Esophagus mucosa (tissue), 1 donor: ENCODE measurements at places on chromosomes 7 and 10.

- peak; percentile 54 for ATAC-seq
Measured at GRCh38 chr10:29951441-29951931, 107.9 kb downstream of the JCAD start.

DNA sequence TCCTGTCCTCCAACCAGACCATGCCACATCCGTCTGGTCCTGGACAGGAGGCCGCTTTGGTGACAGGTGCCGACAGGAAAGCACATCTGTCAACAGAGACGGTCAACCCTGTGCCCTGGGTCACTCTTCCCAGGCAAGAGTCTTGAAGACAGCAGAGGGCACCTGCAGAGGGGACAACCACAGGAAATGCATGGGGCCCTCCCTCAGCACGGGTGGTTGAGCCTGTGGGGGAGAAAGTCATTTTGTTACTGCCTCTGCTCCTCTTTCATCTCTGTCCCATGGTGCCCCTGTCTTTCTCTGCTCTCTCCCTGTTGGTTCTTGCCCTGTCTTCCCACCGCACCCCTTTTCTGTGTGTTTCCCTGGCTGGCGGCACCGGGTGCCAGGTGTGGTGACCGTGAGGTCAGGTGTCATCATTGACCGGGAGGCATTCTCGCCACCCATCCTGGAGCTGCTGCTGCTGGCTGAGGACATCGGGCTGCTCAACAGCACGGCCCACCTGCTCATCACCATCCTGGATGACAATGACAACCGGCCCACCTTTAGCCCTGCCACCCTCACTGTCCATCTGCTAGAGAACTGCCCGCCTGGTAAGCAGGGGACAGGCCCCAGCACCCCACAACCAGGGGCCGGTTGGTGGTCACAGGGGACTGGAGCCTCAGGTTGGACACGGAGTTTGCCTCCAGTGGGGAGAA, 17.6 kb upstream of the VSIR start:
- ATAC-seq, result peak; percentile 11

DNA sequence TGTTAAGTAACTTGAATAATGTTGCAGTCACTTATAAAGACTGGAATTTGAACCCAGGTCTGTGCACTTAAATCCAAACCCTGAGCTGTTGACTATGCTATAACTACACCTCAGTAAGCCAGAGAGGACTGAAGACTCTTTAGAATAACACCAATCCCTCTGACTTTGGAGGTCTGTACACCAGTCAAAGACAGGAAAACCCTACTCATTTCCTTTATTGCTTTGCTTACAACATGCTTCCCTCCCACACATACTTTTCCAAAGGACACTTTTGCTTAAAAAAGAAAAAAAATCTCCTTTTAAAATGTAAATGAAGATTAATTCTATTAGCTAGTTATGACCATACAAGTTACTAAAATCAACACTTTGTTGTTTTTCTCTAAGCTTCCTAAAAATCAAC, 184.7 kb upstream of the KCTD7 start:
- no peak for ATAC-seq

- ATAC-seq, result no peak
Measured at GRCh38 chr7:22900101-22900500, 77.5 kb upstream of the TOMM7 start.

- no peak for ATAC-seq
Measured at GRCh38 chr10:29470843-29471543, 163.8 kb downstream of the SVIL start.

GRCh38 chr10:13396369-13396768, 48.3 kb upstream of the SEPHS1 start:
- no peak for ATAC-seq

- ATAC-seq, result no peak
Measured at GRCh38 chr10:110444004-110444337, 53.7 kb upstream of the DUSP5 start.

DNA sequence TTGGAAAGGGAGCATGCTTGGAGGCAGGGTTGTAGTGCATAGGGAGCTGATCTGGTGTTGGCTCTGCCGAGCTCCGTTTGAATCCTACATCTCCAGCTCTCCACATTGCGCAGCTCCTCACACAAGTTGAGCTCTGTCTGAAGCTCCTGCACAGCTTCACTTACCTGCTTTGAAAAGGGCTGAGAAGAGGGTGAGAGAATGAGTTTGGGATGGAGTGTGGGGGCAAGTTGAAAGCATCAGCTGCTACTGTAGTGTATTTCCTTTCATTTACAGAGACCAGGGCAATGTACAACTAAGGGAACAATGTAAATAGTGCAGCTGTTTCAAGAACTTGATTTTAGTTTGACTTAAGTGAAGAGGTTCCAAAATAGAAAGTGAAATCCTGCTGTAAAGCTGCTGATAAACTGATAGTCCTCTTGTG, 88.5 kb downstream of the VTI1A start:
- no peak for ATAC-seq

- ATAC-seq, result no peak
Measured at GRCh38 chr10:122243550-122243949, 27.5 kb upstream of the BTBD16 start.

DNA sequence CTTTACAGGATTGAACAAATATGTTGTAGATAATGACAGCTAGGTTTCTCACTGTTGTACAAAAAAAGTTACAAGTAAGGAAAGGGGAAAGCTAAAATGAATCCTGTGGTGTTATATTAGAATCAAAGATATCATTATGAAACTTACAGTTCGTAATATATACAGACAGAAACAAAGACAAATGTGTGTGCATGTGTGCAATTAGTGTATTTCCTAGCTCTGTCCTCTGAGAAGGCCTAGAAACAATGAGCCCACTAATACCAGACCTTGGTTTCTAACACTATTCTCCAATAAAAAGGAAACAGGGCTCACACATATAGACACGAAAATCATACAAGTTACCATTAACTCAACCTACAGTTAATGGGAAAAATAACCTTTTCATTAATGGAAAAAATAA, 8.0 kb downstream of the KDM7A start:
- ATAC-seq, result no peak

- ATAC-seq, result no peak
Measured at GRCh38 chr10:76230921-76231285, 799.5 kb downstream of the LRMDA start.

- no peak for ATAC-seq
Measured at GRCh38 chr7:100670074-100670473, 3.5 kb upstream of the GNB2 start.

DNA sequence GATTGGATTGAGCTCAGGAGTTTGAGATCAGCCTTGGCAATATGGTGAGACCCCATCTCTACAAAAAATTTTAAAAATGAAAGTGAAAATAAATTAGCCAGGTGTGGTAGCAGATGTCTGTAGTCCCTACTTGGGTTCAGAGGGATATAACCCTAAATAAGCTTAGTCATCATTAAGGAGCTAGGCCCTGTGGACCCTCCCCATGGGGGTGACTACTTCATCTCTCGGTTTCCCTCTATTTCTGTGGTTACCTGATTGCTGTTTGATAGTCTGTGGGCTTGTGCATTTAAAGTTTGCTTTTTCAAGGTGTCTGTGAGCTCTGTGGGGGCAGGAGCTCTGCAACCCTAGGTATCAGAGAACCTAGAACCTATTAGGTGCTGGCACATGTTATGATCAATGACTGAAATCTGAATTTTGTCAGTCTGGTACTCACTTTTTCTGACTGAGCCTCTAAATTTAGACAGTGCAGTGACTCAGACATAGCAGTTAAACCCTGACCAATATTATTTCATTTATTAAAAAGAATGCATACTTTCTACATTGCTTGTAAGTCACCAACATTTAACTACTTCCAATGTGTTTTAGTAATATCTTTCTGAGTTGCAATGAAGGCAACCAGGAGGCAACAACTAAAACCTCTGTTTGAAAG, 8.1 kb upstream of the CUZD1 start:
- ATAC-seq, result no peak

DNA sequence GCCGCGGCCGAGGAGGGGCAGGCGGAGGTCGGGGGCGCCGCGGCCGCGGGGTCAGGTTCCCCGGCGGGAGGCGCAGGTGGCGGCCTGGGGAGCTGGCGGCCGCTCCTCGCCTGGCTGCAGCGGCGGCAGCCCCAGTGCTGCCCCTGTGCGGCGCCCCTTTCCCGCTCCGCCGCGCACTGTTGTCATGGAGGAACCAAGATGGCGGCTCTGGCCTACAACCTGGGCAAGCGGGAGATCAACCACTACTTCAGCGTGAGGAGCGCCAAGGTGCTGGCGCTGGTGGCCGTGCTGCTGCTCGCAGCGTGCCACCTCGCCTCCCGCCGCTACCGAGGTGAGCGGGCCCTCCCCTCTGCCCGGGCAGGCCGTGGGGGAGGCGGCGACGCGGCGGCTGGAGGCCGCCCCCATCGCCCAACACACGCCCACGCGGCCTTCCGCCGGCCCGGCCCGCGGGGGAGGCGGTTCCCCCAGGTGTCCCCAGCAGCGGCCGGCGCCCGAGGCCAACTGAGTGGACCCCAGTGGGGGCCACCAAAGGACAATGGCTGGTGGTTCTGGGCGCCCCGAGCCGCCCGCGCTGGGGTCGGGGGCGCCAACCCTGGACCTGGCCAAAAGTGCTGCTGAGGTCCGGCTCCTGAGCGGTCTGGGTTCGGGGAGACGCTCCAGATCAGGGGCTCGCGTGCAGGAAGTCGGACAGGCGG, 425 bp downstream of the CASD1 start:
- ATAC-seq, result peak; percentile 80

DNA sequence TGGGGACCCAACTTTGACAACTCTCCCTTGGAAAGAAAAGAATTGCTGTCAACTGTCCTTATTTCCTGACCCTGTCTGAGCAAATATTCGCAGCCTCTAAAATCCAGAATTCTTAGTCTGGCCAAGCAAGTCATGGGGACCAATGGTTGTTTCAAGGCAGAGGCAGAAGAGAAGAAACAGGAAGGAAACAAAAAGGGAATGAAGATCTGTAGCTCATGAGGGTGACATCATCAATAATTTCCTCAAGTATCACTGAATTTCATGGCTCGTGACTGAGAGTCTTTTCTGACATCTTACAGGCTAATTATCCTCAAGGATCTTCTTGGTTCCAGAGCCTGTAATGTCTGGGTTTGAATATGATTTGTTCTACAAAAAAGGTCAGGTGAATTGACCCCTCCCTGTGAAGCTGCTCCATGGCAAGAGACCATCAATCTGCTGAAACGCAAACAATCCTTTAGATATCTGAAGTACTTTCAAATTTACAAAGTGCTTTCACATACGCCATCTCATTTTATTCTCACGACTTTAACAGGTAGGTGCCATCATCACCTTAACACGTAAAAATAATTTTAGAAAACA, 5.8 kb downstream of the CDK6 start:
- no peak for ATAC-seq

- no peak for ATAC-seq
Measured at GRCh38 chr10:49278497-49278981, 20.4 kb upstream of the C10orf71 start.

DNA sequence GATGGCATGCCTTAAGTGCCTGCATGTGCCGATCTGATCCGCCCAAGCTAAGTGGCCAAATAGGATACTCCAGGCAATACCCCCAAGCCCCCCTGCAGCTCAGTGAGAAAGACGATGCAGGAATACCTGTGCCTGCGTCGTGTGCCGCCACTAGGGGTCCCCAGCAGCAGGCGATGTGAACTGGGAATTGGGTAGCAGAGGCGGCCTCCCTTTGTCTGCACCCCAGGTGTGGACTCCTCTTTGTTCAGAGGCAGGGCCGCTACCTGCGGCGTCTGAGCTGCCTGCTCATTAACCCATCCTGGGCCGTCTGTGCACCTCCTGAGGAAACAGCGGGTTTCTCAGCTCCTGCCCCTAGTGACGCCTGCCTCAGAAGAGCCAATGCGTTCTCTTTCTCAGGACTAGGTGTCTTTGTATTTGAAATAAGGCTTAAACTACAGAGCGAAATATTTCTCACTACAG, 4.8 kb upstream of the CHN2 start:
- peak; percentile 67 for ATAC-seq

GRCh38 chr10:1048349-1048731, 579 bp downstream of the IDI1 start:
- ATAC-seq, result peak; percentile 5

DNA sequence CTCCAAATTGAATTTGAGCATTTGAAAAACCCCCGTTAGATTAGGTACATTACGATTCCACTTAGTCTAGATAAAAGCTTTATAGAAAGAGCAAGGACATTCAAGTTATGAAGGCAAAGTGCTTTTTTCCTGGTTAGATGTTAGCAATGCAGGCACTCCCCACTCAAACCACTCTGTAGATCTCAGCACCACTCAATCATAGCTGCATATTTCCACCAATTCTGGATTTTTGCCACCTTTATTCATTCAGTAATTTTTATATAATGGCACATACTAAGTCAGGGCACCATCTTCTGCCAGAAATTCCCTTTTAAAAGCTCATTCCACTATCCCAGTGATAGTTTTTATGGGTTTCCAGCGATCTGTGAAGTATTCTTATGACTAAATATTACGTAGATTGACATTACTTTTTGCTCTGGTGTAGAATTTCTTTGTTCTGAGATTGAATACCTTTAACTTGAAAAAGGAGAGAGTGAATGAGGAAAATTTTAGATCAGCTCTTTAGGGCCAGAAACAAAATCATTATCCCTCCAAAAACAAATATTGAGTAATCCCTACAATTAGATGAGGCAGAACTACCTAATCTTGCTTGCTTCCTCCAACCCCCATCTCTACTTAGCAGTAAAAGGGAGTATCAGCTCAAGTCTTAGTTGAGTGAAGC, 51.6 kb downstream of the RNLS start:
- ATAC-seq, result no peak

DNA sequence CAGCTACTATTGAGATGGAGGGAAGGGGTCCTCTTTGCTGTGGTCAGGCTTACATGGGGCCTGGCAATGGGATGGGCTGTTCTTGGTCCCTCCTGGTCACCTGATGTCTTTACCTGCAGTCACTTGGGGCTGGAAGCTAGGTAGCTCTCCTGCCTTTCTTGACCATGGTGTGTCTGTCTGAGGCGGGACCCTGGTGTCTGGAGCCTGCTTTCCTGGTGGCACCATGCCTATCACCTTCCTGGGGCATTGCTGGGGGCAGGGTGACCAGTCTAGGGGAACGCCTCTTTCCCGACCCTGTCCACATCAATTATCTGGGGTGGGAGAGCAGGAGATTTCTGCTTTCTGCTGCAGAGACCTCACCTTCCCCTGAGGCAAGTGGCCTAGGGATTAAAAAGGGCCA, 55.6 kb downstream of the ARHGAP22 start:
- ATAC-seq, result no peak

GRCh38 chr7:191105-191980, 1.0 kb upstream of the FAM20C start:
- peak; percentile 34 for ATAC-seq

GRCh38 chr7:29421010-29421956, 142.4 kb upstream of the PRR15 start:
- no peak for ATAC-seq

- no peak for ATAC-seq
Measured at GRCh38 chr7:12294701-12295100, 83.6 kb downstream of the TMEM106B start.

DNA sequence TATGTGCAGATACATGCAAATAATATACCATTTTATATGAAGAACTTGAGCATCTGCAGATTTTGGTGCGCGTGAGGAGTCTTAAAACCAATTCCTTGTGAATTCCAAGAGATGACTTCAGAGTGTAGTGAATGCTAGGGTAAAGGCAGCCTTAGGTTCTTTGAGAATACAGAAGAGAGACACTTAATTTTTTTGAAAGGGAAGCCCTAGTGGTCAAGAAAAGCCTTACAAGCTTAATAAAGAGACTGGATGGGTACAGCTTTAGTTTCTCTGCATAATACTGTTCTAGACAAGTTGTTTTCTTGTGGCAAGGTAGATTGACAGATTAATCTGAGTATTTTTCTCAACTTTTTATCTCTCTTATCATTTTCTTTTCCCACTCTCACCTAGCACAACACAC, 636.5 kb downstream of the DNAJB9 start:
- ATAC-seq, result no peak

GRCh38 chr10:32104622-32105509, 48.6 kb upstream of the KIF5B start:
- ATAC-seq, result no peak

- ATAC-seq, result peak; percentile 65
Measured at GRCh38 chr7:22859641-22860290, 37.1 kb upstream of the TOMM7 start.
